ENCODE measurements at places on chromosomes 12 and 14.
A peak's percentile ranks its signal among the peaks of the same experiment; 100 is the strongest.

- DNase-seq: no peak
Measured at GRCh38 chr12:79454338-79454843, 236.4 kb downstream of the PAWR start.

DNA sequence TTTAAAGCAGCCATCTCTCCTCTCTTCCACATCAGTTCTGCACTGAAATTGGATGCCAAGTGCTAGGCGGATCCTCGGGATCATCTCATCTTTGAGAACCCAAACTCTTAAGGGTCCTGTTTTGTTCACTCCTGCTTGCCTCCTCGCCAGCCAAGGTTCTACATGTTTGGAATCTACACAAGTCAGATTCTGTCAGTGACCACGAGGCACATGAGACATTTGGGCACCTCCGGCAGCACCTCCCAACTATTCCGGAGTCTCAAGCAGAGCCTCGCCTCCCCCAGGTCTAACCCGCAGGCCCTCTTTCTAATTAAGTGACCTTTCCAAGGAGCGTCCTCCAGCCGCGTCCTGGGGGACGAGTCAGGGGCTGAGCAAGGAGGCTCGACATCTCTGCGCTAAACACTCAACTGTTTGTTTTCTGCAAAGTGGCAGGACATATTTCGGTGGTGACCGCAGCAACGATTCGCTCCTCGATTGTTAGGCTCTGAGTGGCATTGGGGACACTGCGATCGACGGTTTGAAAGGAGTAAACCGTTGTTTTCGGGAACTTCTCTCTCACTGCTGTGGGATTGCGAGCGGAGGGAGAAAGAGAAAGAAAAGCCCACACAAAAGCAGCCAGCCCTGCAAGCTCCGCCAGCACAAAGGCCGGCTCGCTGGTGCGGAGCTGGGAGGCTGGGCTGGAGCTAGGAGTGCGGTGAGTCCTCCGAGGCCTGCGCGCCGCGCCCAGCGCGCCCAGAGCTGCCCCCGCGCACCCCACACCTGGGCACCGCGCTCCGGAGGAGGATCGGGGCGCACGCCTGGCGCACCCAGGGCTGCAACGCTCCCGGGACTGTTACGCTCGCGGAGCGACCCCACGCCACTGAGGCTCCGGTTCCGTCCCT is 640 bp downstream of the ARMH4 start:
- DNase-seq: no peak

- no peak for DNase-seq
Measured at GRCh38 chr14:73760598-73761586, 46.7 kb upstream of the PNMA1 start.

- DNase-seq: no peak
Measured at GRCh38 chr12:111458546-111459172, 52.9 kb downstream of the SH2B3 start.

GRCh38 chr12:64252681-64253080 is 30.6 kb upstream of the KICS2 start:
- no peak for DNase-seq

- no peak for DNase-seq
Measured at GRCh38 chr12:113990250-113991223, 24.4 kb upstream of the RBM19 start.

DNA sequence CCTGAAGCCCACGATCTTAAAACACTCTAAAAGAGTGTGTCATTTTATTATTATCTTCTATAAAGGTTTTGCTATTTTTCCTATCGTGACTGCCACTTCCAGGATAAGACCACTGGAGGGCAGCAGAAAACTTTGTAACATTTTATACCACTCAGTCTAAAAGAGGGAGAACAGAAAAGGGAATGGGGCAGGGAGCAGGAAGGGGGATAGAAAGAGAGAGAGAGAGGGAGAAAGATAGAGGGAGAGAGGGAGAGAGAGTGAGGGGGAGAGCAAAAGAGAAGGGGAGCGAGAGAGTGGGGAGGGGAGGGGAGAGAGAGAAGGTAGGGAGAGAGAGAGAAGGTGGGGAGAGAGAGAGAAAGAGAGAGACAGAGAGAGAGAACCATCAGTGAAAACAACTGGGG is 2.0 kb upstream of the ART4 start:
- no peak for DNase-seq

DNA sequence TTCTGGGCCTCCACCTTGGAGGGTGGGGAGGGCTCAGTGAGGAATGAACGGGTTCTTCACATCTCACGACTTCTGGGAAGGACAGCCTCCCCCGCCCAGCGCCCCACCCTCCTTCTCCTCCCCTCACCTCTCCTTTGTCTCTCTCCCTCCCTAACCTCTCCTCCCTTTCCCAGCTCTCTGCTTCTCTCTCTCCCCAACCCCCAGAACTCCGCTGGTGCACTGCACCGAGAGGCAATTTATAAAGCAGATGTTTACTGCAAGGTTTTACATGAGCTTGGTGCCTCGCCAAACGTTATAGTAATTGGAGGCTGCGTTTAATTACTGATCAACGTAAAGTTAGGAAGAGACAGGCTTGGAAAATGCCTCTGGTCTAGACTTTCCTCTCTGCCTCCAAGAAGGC is 42.9 kb upstream of the FAM222A start:
- no peak for DNase-seq

- no peak for DNase-seq
Measured at GRCh38 chr14:93006567-93007051, 83.7 kb downstream of the CHGA start.

GRCh38 chr12:57401165-57401564 is 29.7 kb downstream of the R3HDM2 start:
- DNase-seq: no peak

- DNase-seq: no peak
Measured at GRCh38 chr14:38958589-38958988, 144.4 kb downstream of the SEC23A start.

GRCh38 chr12:122150127-122150681 is 23.8 kb downstream of the IL31 start:
- DNase-seq: no peak

GRCh38 chr14:31568671-31569070 is 7.5 kb downstream of the NUBPL start:
- no peak for DNase-seq

GRCh38 chr14:49892301-49892635 is 614 bp upstream of the ARF6 start:
- DNase-seq: peak; percentile 22

- DNase-seq: no peak
Measured at GRCh38 chr12:111122458-111122878, 202.1 kb upstream of the MYL2 start.

DNA sequence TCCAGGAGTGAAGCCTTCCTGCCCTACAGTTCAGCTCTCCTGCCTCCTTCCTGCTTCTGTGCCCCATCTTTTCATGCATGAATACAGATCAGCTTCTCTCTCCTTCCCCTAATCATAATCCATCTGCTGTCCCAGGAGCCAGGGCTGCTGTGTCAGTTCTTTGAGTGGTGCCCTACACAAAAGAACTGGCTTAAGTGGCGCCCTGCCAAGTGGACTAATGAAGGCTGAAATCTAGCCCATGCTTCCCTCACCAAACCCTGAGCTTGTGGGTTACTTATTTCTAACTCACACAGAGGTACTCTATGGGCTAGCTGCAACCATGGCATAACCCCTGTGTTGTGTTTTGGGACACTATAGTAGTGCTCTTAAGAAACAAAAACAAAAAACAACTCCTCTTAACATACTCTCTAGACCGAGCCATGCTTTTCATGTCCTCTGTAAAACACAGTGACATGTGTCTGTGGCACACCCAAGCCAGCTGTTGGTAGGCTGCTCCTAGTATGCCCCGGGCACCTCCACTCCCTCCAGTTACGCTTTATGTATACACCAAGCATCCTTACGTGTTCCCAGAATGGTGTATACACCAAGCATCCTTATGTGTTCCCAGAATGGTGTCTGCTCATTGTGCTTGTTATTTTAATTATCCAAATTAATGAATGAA is 19.3 kb upstream of the ETV6 start:
- DNase-seq: no peak

- no peak for DNase-seq
Measured at GRCh38 chr12:40689576-40689975, 2.7 kb upstream of the CNTN1 start.

GRCh38 chr14:64185184-64185583 is 109.0 kb downstream of the ESR2 start:
- DNase-seq: no peak

GRCh38 chr14:89349171-89350008 is 67.6 kb downstream of the FOXN3 start:
- DNase-seq: no peak

DNA sequence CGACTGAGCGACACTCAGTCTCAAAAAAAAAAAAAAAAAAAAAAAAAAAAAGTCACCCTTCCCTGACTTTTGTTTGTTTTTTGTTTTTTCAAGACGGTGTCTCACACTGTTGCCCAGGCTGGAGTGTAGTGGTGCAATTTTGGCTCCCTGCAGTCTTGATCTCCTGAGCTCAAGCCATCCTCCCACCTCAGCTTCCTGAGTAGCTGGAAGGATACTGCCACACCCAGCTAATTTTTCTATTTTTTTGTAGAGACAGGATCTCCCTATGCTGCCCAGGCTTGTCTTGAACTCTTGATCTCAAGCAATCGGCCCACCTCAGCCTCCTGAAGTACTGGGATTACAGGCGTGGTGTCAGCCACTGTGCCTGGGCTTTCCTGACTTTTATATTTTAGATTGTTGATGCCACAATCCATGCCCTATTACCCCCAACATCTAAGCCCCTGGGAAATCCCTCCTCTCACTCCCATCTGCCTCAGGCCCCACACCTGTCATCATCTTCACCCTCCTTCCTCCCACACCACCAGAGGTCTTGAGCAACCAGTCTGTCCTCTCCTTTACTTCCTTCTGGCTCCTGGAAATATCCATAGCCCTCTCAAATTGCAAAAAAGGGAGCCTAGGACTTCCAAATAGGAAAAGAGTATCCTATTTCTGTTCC is 7.8 kb downstream of the IKZF4 start:
- no peak for DNase-seq

DNA sequence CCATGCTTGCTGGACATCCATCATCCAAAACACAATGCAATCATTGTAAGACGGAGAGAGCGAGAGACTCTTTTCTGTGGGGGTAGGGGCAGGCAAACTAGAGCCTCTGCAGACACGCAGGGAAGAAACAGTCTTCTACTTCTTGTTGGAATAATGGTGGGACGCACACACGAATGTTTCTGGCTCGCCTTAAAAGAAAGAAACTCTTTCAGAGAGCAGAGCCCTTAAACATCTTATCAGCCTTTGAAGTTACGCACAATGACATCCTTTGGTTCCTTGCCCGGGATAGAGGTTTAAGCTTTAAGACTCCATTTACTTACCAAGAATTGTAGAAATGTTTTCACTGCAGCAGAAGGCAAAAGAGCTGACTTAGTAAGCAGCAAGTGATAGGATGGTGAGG is 133.8 kb upstream of the FOXN3 start:
- DNase-seq: no peak

- DNase-seq: no peak
Measured at GRCh38 chr14:102986810-102987579, 64.5 kb downstream of the AMN start.

DNA sequence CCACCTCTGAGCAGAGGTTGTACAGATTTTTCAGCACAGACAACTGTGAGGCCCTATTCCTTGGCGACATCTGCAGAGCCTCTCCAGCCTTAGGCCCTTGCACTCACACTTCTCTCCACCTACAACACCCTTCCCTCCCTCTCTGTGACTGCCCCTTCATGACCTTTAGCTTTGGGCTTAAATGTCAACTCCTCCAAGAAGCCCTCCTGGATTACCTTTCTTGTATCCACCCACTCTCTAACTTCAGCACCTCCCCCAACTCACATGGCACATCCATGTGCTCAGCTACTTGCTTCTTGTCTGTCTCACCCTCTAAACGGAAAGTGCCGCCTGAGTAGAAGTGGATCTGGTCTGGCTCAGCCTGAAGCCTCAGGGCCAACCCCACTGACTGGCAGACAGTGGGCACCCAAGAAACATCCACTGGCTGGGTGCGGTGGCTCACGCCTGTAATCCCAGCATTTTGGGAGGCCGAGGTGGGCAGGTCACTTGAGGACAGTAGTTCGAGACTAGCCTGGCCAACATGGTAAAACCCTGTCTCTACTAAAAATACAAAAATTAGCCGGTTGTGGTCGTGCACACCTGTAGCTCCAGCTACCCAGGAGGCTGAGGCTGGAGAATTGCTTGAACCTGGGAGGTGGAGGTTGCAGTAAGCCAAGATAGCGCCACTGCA is 22.1 kb downstream of the TRPV4 start:
- DNase-seq: no peak

- no peak for DNase-seq
Measured at GRCh38 chr14:33647385-33647786, 303.5 kb downstream of the EGLN3 start.

DNA sequence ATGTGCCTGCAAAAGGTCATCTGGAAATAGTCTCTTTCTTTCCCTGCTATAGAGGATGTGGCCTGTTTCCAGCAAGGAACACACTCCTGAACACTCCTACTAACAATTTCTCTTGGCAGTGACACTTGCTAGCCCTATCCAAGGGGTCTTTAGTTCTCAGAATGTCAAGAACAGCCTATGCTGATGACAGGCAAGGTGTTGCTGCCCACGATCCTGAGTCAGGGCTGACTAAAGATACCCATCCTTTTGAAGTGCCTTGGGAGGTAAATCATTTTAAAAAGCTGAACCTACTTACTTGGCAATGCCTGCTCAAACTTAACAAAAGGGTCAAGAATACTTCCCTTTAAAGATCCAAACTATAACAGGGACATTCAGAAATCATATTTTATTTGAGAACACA is 1146.4 kb downstream of the VRK1 start:
- DNase-seq: peak; percentile 19

Data from stimulated activated CD4-positive, alpha-beta T cell treated with anti-CD3 and anti-CD28 coated beads, Interleukin-15, amount 100 ng/mL, for 48 hours (primary cell).